ENCODE measurements at places on chromosomes 7 and 10.
A peak's percentile ranks its signal among the peaks of the same experiment; 100 is the strongest.

- DNase-seq = no peak
Observed at GRCh38 chr10:131183546-131184045, 127.9 kb downstream of the TCERG1L start.

DNA sequence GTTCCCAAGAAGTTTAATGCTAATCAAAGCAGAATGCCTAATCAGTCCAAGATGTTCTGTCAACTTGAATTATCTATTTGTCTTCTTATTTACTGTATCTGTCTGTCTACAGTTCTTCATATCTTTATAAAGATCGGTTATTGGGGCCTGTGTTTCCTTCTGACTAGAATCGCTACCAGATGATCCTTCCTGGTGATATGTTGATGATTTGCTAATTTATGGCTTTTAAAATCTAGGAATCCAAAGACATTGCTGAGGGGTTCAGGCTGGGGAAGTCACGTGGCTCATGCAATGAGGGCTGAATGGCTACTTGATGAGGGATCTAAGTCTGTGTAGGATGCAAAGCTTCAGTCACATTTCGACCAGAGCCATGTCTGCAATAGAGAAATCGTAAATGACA lies 536.3 kb downstream of the KCNMA1 start:
- DNase-seq = no peak

DNA sequence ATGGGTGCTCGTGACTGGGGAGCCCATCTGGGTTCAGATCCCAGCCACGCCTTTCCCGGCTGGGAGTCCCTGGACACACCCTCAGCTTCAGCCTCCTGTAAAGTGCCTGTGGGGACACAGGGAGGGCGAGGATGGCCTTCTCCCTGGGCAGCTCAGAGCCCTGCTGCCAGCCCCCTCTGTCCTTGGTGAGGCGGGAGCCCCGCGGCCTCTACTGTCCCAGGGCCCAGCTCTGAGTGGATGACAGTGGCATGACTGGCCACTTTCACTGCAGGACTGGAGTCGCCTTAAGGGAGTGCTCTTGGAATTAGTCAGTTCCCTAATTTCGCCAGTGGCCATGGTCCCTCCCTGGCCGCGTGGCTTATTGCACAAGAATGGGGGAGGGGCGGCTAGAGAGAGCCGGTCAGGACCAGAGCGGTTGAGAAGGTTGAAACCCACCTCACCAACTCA lies 4.6 kb downstream of the BRI3 start:
- no peak for DNase-seq

DNA sequence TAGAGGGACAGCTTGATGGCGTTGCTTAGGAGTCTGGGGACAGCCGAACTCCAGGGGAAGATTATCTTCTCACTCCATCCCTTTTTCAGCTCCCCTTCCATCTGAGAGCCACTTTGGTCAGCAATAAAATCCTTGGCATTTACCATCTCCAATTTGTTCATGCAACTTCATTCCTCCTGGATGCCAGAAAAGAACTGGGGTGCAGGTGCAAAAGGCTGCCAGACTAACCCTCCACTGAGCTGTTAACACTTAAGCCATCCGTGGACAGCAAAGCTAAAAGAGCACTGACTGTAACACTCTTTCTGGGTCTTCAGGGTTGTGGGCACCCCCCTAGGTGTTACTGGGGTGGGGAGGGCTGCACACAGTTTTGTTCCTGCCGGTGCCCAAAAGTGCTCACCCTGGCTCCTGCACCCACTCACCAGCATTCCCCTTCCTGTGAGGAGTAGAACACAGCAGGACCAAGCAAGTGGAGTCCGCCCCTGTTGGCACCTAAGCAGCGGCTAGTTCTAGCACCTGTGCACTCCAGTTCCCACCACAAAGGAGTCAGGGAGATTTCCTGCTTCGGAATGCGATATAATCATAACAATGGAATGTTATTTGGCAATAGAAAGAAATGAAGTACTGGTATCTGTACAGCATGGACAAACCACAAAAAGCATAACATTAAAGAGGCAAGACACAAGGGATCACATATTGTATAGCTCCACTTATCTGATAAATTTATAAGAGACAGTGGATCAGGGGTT lies 95.1 kb downstream of the NPY start:
- DNase-seq = no peak

GRCh38 chr10:112773783-112774182 lies 176.3 kb upstream of the TCF7L2 start:
- no peak for DNase-seq

DNA sequence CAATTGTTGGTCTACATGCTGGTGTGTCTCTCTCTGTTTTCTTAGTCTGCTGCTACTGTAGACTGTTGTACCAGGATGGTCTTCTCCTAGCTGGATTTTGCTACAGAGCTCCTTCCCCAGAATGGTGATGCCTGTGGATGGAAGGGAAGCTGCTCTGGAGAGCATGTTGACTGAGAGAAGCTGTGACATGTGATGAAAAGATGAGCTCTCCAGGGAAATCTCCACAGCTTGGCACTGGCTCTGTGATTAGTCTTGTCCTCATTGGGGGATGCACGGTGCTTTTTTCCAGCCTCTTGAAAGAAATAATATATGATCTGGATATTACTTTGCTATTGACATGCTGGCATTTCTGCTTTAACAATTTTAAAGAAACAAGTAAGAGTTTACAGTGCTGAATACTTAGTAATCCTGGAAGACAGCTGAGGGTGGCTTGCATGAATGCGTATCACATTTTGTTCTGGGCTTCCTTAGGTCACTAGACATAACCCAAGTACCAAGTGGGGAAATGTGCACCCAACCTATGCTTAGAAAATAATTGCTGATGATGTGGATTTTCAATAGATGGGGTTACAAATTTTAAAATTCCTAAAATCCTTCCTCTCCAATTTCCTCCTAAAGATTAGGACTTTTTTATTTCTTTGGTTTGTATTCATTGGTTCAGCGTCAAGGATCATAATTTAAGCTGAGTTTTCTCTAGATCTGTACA lies 849.7 kb downstream of the KCNMA1 start:
- no peak for DNase-seq

GRCh38 chr7:2350055-2350454 lies 4.6 kb upstream of the EIF3B start:
- DNase-seq = no peak

- DNase-seq = no peak
Observed at GRCh38 chr7:156540619-156541165, 99.9 kb upstream of the RNF32 start.

GRCh38 chr7:156220701-156221100 lies 408.4 kb upstream of the SHH start:
- no peak for DNase-seq

DNA sequence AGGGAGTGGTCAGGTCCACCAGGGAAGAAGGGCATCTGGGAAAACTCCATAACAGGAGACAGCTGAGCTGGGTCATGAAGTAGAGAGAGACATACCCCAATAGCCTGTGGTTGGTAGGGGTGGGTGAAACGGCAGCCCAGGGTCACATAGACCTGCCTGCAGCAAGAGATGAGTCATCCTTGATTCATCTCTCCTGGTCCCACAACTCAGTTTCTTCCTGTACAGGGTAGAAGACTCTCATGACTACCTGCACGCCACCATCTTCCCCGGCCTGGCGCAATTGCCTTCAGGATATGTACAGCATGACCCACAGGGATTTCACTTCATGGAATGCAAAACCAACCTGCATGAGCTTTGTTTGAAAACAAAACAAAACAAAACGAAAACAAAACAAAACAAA lies 45.1 kb upstream of the ADAM12 start:
- DNase-seq = no peak

DNA sequence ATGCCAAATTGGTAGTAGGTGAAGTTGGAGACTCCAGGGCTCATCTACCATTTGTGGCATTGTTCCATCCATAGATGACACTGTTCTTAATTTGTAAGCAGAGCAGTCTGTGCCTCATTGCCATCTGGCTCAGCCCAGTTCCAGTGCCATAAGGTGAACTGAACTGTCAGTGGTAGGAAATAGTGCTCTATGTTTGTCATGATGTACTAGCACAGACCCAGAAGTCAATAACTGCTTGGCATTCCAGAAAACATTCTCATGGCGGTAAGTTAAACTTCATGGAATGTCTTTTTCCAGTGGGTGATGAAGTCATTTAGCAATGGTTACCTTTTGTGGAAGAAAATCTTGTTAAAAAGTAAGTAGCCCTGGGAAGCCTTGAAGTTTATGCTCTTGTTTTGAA lies 302.7 kb downstream of the SUGCT start:
- no peak for DNase-seq

DNA sequence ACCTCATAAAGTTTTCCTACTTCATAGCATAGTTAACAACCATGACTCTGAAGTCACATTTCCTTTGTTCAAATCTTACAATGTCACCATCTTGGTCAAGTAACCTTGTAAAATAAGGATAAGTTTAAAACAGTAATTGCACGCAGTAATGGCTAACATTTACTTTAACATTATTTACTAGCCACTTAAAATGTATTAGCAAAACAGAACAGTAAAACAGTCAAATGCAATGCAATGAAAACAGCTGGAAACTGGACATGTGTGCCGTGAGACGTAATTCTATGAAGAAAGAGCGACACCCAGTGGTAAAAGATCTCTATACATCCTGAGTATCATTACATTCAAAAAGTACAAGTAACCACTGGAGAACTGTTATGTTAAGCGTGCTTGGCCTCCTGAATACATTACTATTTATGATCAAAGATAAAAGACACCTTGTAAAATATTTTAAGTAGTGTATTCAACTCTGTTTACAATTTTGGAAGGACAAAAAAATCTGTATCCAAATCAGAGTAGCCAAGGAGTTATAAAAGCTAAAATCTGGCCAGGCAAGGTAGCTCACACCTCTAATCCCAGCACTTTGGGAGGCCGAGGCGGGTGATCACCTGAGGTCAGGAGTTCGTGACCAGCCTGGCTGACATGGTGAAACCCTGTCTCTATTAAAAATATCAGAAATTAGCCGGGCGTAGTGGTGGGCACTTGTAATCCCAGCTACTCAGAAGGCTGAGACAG lies 27.2 kb downstream of the ATE1 start:
- DNase-seq = peak; percentile 34

DNA sequence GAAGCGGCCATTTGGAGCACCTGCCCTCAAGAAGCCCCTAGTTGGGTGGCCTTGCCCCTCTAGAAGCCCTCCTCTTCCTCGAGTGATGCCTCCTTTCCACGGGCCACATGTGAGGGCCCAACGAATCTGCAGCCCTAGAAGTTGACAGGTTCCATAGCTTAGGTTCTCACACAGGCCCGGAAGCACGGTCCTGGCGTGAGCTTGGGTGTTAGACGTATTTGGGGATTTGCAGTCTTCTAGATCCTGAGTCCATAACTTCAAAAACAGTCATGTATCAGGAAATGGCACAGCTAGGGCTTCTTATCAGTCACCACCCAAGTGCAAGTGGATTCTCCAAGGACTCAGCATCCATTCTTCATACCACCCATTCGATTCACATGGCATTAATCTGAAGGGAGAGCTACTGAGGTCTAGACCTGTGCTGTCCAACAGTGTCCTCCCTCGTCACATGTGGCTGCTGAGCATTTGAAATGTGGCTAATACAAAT lies 477 bp upstream of the FBXW4 start:
- DNase-seq = no peak

DNA sequence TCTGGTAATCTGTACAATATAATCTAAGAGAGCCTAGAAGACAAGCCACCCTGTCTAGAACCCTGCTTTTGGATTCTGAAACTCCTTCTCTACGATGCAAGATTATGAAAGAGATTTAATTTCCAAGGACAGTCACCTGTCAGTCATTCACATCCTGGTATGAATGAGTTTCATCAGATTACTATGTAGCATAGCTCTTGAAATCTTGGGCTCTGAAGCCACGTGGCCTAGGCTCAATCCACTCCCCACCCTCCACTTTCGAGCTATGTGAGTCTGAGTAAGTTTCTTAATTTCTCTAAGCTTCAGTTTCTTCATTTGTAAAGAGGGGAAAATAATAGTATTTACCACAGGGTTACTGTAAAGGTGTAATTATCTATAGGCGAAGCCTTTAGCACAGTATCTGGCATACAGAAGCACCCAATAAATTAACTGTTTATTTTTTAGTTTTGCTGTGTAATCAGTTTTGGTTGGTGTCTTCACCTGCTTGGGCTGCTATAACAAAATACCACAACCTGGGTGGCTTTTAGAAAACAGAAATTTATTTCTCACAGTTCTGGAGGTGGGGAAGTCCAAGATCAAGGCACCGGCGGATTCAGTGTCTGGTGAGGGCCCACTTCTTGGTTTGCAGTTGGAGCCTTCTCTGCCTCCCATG lies 71.3 kb downstream of the MYOF start:
- no peak for DNase-seq

DNA sequence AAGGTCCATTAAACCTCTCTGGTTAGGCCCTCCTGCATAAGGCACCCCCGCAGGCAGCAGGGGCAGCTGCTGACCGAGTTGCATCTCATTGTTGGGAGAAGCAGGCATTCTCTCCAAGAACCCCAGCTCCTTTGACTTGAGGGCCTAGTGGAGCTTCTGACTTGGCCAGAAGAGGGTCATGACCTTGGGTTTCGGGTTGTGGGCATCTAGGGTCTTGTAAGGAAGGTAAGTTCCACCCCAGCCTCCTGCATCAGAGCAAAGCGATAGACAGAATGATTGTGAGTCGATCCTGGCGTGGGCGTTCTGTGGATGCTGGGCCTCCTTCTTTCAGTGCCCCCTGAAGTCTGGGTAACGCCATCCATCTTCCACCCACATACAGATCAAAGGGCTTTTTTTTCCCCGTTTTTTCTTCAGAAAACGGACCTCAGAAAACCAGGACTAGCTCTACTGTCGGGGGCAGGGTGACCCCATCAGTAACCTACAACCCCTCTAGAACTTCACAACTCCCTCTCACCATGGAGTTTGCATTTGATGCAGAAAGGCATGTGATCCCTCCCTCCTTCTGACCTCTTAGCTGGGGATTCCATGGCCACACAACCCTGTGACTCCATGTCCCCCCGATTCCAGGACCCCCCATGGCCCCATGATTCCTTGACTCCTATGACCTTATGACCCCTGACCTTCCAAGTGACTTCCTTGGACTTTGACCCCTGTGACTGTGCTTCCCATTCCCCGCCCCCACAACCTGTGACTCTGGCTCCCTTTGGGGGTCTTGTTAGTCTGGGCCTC lies 3.0 kb downstream of the SEMA4G start:
- DNase-seq = no peak

DNA sequence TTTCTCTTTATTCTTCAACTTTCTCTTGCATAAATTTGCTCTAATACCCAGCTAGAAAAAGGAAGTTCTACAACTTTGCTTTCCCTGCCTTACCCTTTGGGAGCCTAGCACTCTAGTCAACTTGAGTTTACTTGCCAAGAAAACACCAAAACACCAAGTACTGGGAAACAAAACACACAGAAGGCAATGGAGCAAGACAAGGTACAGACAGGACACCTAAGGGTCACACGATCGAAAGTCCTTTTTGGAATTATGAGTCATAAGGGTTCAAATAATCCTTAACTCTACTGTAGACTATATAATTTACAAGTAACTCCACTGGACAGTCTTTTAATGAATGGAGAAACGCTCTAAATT lies 42.6 kb upstream of the ANAPC16 start:
- no peak for DNase-seq

DNA sequence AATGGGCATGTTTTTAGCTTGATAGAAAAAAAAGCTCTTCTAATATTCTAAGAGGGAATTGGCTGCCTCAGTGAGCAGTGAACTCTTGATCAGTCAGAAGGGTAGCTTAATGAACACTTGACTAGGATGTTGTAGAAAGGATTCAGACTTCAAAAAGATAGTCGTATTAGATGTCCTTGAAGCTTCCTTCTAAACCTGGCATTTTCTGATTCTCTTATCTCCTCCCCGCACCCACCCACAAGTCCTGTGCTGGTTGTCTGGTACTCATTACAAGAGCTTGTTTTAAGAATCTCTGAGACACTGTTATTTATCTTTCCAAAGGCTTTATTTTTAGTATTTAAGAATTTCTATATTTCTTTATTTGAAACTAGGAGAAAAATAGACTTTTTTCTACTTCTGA lies 7.4 kb upstream of the SMIM30 start:
- no peak for DNase-seq

Data from endothelial cell (in vitro differentiated cells).